ENCODE measurements at places on chromosomes 12 and 14.
A peak's percentile ranks its signal among the peaks of the same experiment; 100 is the strongest.

GRCh38 chr12:85927166-85927565 is 53.1 kb downstream of the NTS start:
- DNase-seq, result no peak

DNA sequence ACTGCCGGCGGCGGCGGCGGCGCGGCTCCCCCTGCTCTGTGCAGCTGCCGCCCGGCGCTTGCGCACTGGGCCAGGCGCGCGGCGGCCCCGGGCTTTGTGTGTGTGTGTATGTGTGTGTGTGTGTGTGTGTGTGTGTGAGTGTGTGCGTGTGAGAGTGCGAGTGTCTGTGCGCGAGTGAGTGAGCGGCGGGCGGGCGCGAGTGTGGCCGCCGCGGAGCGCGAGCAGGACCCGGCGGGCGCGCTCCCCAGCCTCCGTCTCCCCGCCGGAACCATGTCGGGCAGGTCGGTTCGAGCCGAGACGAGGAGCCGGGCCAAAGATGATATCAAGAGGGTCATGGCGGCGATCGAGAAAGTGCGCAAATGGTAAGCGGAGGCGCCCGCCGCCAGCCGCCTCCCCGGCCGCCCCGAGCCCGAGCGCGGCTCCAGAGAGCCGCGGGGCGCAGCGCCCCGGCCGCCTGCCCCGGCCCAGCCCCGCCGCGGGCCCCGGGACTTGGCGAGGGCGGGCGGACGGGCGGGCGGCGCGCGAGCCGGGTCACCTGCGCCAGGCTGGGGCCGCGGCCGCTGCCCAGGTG is at the start of gene BCL7A:
TSS of gene BCL7A (plus strand) at position 63 of the 571 bp plus-strand sequence. CDS start at position 271, 208 bp downstream.
- peak; percentile 76 for DNase-seq

DNA sequence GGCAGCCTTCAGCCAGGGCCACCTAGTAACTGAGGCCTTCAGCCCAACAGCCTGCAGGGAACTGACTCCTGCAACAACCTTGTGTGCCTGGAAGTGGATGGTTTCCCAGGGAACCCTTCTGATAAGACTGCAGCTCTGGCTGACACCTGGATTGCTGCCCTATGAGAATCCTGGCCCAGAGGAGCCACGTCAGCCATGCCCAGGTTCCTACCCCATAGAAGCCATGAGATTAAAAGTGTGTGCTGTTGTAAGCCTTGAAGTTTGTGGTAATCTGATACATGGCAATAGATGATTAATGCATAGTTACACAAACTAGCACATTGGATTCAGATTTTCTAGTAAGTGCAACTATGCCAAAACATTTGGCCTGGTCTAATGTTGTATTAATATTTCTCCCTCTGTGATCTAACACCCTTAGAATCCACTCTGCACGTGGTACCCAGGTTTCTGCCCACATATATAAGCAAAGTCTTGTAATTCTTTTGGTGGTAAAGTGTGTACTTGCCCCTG is 64.8 kb upstream of the BEGAIN start:
- DNase-seq, result no peak

- DNase-seq, result no peak
Measured at GRCh38 chr14:99321236-99321925, 49.4 kb upstream of the BCL11B start.

DNA sequence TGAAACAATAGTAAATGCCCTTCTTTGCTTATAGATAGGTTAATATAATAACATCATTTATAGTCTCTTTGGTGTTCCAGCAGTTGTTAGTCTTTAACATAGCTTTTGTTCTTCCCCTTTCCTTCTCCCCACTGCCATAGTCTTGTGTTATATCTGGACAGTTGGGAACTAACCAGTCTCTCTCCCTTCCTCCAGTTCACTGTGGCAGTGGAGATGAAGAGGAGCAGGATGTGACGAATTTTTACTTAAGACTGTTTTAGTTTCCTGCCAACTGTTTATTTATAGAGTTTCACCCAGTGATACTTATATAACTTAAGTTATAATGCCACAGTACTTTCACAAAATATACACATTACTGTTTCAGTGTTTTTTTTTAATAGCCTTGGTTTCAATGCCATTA is 277.4 kb downstream of the PDZRN4 start:
- no peak for DNase-seq

DNA sequence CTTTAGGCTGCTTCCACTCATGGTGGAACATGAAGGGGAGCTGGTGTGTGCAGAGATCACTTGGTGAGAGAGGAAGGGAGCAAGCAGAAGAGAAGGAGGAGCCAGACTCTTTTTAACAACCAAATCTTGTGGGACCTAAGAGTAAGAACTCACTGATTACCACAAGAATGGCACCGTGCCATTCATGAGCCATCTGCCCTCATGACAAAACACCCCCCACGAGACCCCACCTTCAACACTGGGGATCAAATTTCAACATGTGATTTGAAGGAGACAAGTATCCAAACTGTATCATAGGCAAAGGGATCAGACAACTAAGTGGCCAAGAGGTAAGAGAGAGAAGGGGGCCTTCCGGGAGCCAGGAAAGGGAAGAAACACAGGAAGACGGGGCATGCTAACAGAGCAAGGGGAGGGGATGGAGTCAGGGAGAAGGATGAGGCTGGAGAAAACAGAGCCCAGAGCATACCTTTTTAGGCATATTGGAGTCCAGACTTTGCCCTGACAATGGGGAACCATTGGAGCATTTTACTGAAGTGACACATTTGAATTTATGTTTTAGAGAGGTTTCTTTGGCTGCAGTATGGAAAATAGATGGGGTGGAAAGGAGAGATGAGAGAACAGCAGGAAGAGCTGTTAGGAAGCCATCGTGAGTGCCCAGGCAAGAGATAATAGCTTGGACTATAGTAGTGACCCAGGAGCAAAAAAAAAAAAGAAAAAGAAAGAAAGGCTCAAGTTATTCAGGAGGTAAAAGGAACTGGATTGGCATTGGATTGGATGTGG is 204.4 kb upstream of the NUDT4 start:
- DNase-seq, result no peak

DNA sequence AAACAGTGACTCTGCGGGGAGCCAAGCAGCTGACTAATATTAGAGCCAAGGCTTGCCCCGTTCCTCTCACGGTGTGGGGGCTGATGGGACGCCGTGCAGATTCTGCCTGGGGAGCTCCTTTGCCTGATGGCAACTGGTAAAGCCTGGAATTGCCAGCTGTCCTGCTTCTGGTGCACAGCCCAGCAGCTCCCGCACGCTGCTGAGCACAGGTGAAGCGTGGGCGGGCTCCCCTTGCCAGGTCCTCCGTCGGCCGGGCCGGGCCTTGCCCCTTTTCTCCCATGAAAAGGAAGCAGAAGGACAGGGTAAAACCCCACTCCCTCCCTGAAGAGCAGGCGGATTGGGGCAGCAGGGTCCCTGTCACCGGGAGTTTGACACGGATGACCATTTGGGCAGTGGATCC is 79.0 kb downstream of the WDR20 start:
- no peak for DNase-seq

- no peak for DNase-seq
Measured at GRCh38 chr12:122067966-122068365, 10.6 kb upstream of the MLXIP start.

DNA sequence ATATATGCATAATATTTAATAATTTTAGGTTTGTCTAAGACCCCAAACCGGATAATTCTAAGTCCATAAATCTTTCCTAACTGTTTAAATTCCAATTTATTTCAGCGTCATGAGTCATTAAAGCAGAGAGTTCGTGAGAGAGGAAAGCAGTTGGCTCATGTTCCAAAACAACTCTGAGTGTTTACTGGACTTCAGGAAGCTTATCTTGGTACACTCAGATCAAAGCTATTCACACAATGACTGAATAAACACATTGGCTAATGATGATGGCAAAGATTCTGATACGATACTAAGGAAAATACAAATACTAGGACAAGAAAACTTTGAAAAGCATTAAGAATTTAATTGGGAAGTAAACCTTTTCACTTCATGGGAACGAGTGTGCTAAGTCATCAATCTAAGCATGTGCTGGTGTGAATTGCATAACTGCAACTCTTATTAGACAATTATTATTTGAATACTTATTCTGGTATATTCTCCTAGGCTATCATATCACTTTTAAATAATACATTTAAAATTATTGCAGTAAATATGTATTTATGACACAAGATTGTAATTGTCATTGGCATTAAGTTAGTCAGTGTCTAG is 34.8 kb upstream of the CLEC14A start:
- DNase-seq, result no peak

- DNase-seq, result no peak
Measured at GRCh38 chr12:91332302-91332701, 149.7 kb upstream of the DCN start.

GRCh38 chr12:80580254-80580653 is 127.2 kb upstream of the MYF6 start:
- no peak for DNase-seq

DNA sequence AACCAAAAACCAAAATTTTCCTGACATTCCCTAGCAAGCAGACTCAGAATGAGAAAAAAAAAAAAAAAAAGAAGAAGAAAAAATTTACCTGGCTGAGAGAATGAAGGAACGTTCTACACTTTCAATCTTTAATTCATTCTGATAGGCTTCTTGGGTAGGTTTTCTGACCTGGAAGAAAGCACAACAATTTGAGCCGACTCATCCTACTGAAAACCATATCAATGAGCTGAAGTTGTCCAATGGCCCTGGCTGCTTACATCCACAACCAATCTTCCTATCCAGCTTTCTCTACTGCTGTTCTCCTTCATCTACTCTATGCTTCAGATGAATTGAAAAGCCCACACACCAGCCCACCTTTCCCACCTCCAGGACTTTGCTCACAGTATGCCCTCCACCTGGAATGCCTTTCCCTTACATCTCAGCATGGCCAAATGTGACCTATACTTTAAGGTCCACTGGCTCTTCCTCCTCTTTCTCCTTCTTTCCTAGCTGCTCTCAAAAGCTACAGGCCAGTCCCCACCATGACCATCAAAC is 31.6 kb upstream of the NR2C1 start:
- no peak for DNase-seq

DNA sequence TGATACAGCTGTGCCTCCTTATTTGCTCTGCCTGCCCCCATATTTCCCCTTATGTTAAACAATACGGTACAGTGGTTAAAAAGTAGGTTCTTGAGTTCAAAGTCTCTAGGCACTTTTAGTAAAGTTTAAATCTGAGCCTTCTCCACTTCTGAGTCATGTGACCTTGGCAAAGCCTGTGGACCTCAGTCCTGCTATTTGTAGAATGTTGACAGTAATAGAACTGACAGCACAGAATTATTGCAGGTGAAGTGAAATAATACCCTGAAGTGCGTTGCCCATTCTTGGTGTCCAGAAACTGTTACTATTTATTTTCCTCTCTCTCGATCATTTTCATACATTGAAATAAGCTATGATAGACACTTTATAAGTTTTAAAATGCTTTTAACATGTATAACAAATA is 499.7 kb downstream of the EGLN3 start:
- no peak for DNase-seq

DNA sequence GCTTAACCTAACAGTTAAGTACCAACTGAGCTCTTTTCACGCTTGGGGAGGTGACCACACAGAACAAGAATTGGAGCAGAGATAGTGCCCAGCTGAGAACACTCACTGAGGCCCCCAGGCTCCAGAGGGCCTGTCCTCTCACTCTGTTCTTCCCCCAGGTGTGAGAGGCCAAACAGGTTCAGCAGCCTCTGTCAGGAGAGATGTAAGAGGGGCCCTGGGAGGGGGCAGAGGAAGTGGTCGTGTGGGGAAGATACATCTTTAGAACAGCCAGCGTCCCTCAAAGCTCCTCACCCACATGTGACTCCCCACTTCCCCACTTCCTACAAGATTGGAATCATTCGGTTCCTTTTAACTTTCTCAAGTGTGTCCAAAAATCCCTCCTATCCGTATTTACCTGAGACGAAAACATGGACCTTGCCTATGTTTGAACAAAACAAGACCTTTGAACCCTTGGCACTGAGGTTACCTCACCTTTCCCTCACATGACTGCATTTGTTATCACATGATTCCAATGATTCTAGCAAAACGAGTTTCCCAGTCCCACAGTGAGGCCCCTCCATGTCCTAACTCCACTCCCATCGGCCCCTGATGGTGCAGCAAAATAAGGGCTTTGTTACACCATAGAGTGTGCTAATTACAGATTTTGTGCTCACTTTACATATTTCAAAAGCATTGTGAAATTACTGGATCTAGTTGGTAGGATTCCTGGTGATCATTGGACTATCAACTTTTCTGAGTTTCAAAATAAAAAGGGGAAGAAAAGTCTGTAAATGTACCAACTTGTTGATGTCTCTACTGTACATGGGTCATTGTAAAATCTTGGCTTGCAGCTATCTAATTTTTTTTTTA is 40.0 kb upstream of the PAPOLA start:
- no peak for DNase-seq

GRCh38 chr12:90061809-90062208 is 353.2 kb upstream of the ATP2B1 start:
- no peak for DNase-seq

- DNase-seq, result no peak
Measured at GRCh38 chr12:29665107-29665506, 118.6 kb downstream of the TMTC1 start.

DNA sequence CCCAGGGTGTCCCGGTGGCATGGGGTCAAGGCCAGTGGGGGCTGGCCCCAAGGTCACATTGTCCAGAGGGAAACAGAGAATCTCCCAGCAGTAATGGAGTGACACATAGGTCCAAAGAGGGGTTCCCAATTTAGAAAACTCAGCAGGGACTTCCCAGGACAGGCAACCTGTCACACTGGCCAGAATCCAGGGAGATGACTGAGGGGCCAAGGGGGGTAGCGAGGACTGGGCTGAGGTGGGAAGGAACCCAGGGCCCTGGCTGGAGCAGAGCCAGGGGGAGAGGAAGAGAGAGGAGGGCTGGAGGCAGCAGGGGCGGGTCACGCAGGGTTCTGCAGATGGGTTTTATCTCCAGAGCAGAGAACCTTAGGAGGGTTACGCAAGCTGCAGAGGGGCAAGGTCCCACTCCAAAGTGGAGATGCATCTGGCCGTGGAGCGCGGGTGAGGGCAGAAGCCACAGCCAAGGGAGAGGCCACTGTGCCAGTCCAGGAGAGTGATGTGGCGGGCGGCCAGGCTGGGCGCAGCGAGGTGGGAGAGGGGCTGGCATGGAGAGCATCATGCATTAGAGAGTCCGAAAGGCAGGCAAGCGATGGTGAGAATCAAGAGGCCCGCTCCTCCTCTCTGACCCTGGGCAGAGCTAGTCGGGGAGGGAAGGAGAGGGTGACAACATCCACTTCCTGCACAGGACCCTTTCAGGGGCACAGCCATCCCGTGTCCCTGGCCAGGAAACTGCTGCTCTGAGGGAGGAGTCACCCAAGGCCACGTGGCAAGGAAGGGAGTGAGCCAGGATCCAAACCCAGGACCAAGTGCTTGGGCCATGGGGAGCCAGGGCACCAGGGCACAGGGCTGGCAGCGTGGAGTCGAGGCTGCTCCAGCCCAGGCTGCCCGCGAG is 29.0 kb downstream of the NCOR2 start:
- no peak for DNase-seq

- DNase-seq, result no peak
Measured at GRCh38 chr14:50225067-50225973, 6.1 kb downstream of the SOS2 start.

- no peak for DNase-seq
Measured at GRCh38 chr14:25882899-25883298, 714.9 kb downstream of the NOVA1 start.

DNA sequence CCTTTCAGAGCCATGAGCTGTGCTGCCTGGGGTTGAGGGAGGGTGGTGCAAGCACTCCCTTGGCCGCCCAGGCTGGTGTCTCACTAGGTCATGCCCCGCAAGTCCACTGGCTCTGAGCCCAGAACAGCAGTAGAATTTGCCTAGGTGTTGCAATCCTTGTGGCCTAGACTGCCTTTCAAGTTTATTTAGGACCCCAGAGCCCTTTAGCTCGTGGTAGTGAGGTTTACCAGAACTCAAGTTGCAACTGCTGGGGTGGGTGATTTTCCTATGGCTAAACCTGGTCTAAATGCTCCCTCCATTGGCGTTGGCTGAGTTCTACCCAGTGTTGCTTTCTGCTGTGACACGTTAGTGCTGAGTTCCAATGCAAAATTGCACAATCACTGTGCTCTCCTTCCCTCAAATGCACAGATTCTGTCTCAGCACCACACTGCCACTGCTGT is 287.2 kb downstream of the BCAT1 start:
- DNase-seq, result no peak
